Kidney (tissue), 22 donors: ENCODE measurements at places on chromosomes 4 and X. TPM values are rescaled to one million over a fixed set of nuclear protein-coding genes. Genes with fewer than 3 reads are reported as not detected.
A peak's percentile ranks its signal among the peaks of the same experiment; 100 is the strongest.

GRCh38 chr4:38141808-38142500 lies 181.8 kb downstream of the PTTG2 start:
- no peak for DNase-seq

DNA sequence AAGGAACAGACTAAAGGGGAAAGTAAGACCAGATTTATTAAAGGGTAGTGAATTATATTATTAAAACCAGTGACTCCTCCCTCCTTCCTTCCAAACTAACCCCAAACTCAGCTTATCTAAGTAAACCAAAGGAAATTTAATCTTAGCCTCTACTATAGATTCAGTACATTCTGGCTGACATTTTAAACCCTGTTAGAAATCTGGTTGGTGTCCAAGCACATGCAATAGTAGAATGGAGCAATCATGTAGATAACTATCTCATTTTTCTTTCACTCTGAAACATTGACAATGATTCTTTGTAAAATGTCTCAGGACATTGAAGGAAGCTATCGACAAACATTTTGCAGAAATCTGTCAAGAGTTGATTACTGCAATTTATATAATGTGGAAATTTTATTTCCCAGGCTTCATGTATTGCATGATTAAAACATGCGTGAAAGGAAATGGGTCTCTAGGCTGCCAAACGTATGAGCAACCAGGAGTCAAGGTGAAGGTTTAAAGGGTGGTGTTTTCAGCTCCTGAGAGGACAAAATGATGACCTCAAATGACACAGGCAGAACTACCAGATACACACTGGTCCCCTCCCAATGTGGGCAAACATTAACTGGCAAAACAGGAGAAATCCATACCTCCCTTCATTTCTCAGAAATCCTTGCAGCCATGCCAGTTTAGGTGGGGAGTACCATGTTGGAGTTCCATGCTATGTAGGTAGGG lies 58.2 kb upstream of the RBM47 start:
- DNase-seq: no peak

DNA sequence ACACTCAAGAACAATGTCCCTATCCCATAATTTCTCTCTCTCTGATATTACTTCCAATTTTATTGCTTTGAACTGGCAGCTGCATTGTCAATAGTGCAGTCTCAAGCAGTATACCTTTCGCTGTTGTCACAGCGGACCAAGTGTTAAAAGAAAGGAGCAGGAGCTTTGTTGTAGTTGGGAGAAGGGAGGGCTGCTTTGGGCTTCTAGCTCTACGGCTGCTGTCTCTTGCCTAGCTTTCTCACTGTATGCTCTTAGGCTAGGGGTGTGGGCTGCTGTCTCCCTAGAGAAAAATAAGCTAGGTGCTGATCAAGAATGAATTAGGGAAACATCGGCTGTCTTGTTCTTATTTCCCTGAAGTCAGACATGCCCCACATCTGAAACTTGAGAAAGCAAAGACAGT lies 52.5 kb downstream of the TRPC5OS start:
- no peak for DNase-seq

GRCh38 chrX:136639506-136640176 lies 8.3 kb upstream of the CD40LG start:
- peak; percentile 3 for DNase-seq

- DNase-seq: no peak
These were observed 250.0 kb downstream of the GPM6A start for GRCh38 chr4:175562111-175562510.

DNA sequence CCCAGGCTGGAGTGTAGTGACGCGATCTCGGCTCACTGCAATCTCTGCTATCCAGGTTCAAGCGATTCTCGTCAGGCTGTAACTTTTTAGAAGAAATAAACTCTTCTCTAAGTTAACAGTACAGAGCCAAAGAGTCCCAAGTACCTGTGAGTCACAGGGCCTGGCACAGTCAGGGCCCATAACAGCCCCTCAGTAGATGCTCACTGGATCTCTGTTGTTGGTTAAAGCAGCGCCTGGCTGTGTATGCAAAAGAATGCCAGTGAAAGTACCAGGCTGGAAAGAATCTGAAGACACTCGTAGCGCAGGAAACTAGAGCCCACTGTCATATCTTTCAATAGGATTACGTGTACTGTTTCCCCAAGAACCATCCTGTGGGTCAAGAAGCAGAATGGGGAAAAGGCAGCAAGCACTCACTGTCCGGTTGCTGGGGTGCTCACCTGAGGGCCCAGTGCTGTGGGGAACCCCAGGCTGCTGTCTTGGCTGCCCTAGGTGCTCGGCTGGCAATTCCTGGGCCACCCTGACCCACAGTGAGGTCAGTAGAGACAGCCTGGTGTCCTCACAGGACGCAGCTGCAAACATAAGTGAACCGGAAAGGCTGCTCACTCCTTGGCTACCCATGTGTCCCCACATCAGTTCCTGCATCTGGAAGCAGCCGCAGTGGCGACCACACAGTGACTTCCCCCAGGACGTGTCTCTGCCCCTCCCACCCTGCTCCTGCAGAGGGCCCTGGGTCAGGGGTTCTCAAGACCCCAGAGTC lies 3.1 kb upstream of the SLBP start:
- peak; percentile 45 for DNase-seq

GRCh38 chrX:107729558-107730297 lies 45.9 kb downstream of the TSC22D3 start:
- DNase-seq: no peak

DNA sequence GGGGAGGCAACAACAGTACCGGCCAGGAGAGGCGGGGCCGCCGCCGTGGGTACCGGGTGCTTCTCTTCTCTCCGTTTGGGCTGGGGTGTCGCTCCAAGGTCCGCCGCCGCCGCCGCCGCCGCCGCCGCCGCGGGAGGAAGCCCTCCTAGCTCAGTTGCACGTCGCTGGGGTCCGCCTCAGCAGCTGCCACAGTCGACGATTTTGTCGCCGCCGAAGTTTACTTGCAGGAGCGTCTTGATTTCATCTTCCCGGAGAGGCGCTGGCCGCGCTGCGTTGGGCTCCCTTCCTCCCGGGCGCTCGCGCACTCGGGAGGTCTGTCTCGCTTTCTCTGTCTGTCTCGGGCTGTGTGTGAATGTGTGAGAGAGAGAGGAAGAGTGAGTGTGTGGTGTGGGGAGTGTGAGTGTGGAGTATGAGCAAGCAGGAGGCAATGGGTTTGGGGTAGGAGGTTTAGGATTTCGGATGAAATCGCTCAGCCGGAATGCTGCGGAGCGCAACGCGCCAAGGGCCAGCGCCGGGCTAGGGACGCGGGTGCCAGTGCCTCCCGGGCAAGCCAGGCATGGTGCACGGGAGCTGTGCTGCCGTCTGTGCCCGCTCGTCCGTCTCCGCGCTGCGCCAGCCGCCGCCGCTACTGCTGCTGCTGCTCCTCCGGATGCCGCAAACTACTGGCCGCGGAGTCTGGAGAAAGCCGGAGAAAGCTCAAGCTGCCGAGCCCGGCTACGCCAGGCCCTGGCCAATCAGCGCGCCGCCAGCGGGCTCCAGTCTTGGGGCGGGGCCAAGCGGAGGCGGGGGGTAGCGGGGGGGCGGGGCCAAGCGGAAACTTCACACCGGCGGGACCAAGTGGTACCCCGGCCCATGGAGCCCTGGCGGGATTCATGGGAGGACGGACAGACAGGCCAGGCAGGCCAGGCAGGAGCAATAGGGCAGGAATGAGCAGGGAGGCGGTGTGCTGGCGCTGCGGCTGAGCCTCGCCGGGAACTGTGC lies at the start of gene PCDH19:
Gene PCDH19, minus strand, starts transcription at position 664 of the 981 bp plus-strand sequence. CDS start 1,676 bp downstream, outside the sequence.
- DNase-seq: peak; percentile 76

DNA sequence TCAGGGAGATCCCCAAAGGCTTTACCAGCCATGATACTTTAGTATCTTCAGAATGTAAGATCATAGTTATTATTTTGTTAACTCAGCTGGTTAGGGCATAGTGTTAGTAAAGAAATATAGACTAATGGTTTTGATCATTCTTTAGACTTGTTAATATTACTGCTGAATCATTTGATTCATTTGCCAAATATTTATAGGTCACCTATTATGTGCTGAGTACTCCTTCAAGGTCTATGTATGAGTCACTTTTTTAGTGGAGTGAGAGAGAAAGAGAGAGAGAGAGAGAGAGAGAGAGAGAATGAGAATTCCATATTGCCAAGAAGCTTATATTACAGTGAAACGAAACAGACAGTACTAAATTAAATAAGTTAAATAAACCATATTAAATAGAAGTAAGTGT lies 110.3 kb downstream of the UBE2NL start:
- DNase-seq: no peak

DNA sequence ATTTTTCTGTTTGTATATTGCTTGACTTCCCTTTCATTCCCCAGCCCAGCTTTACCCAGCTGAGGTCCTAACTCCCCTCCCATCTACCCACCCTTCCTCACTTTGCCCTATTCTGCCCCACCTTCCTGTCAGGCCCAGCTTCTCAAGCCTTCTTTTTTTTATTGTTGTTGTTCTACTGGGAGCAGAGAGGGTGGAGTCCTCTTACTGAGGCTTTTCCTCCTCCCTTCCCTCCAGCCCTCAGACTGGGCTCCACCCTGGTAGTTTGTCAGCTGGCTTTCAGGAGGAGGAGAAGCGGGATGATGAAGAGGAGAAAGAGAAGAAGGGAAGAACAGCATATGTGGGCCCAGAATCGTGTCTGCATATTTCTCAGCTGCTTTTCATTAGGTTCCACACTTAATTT lies 3.2 kb upstream of the KLF8 start:
- DNase-seq: no peak

DNA sequence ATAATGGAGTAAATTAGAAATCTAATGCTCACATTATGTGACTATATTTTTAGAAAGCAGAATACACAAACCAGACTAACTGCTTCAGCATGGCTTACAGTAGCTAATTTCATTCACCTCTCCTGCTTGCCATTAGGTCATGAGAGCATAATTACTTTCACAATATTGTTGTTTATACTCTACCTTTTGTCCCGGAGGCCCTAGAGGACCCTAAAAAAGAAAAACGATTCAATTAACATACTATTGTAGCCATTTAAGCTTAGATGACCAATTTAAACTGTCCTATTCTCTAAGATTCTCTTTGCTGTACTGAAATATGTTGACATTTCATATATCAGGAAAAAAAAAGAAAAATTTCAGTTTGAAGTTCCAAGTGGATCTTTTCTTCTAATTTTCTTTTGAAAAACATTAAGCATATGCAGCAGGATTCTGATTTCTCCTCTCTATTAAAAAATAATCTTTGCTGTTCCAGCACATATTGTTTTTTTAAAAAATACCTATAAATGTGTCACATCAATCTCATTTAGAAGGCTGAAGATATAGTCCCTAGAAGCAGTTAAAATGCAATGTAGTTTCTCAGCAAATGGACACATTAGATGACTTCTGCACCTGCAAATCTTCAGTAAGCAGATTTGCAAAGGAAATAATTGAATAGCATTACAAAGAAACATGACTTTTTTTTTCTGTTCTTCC lies 157.7 kb upstream of the ETNPPL start:
- DNase-seq: no peak

GRCh38 chr4:2182994-2183393 lies 58.9 kb downstream of the HAUS3 start:
- DNase-seq: no peak

GRCh38 chrX:15336023-15336413 lies 695 bp upstream of the PIGA start:
- peak; percentile 37 for DNase-seq

- DNase-seq: no peak
These were observed 21.4 kb upstream of the USO1 start for GRCh38 chr4:75702919-75703411.

- DNase-seq: no peak
These were observed at the start of gene P2RY10 for GRCh38 chrX:78945186-78945912. Gene P2RY10 (plus strand): TSS chrX:78945391. CDS start chrX:78960521, 15,130 bp downstream.

DNA sequence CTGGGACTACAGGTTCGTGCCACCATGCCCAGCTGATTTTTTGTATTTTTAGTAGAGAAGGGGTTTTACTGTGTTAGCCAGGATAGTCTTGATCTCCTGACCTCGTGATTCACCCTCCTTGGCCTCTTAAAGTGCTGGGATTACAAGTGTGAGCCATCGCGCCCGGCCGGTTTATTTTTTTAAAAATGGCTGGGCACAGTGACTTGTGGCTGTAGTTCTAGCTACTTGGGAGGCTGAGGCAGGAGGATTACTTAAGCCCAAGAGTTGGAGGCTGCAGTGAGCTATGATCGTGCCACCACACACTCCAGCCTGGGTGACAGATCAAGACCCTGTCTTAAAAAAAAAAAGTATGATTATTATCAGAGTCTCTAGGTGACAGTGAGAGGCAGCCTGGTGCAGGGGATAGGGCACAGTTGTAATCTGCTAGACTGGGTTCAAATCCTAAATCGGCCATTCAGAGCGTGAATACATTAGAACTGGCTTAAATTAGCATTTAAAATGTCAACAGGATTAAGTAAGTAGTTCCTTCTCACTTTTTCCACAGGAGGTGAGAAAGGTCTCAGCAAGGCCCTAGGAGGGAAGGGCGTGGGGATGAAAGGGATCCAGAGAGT lies 435 bp upstream of the MGST2 start:
- no peak for DNase-seq

GRCh38 chr4:63764400-63764799 lies 644.9 kb downstream of the TECRL start:
- no peak for DNase-seq

DNA sequence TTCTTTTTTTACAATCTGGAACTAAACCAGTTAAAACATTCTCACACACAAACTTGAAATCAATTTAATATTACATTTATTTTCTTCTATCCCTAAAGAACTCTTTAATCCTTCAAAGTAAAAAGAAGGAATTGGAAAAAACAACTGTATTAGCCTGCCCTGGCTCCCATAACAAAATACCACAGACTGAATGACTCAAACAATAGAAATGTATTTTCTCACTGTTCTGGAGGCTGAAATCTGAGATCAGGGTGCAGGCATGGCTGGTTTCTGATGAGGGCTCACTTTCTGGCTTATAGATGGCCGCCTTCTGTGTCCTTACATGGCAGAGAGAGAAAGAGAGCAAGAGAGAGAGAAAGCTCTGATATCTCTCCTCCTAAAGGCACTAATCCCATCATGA lies 149.4 kb downstream of the PDGFRA start:
- DNase-seq: no peak

GRCh38 chrX:74924449-74925224 lies 615 bp downstream of the NEXMIF start:
- peak; percentile 81 for DNase-seq

GRCh38 chr4:76993787-76994641 lies 44.5 kb downstream of the SEPTIN11 start:
- no peak for DNase-seq

DNA sequence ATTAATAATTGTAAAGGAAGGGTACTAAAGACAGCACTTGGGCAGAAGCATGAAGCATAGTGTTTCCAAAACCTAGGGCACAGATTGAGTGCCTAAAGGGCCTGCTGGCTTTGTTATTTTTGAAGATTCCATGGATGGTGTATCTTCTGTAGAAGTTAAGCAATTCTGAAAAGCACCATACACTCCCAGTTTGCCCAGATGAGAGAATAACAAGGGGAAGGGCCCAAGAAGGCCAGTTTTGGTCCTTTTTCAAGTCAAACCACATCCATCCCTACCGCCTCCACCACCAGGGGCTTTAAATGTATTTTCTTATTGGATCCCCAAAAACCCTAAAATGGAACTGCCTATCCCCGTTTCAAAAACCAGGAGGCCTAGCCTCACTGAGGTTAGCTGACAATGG lies 17.2 kb downstream of the SCARB2 start:
- no peak for DNase-seq

- DNase-seq: no peak
These were observed 2266.1 kb downstream of the PCDH7 start for GRCh38 chr4:32986236-32986635.

Gene ENOX2
- 22.6 TPM for total RNA-seq

Gene CHRNA9
- not detected for total RNA-seq

Gene UGT2A1
- total RNA-seq: not detected

Gene DGAT2L6
- total RNA-seq: not detected

Gene ENPEP
- total RNA-seq: 39.9 TPM

Gene FUNDC1
- 17.0 TPM for total RNA-seq

Gene TNIP3
- total RNA-seq: 0.63 TPM

Gene CT45A7
- total RNA-seq: not detected

Gene TMEM156
- total RNA-seq: 3.5 TPM

Gene SHROOM2
- total RNA-seq: 11.8 TPM

Gene CENPE
- 2.5 TPM for total RNA-seq
